ENCODE measurements at places on chromosomes 5 and 9.

- DNase-seq = peak; percentile 1
Measured at GRCh38 chr5:180990086-180990881, 1.6 kb downstream of the BTNL3 start.

GRCh38 chr5:17895288-17896033 is 261.2 kb downstream of the TAF11L14 start:
- peak; percentile 56 for DNase-seq

DNA sequence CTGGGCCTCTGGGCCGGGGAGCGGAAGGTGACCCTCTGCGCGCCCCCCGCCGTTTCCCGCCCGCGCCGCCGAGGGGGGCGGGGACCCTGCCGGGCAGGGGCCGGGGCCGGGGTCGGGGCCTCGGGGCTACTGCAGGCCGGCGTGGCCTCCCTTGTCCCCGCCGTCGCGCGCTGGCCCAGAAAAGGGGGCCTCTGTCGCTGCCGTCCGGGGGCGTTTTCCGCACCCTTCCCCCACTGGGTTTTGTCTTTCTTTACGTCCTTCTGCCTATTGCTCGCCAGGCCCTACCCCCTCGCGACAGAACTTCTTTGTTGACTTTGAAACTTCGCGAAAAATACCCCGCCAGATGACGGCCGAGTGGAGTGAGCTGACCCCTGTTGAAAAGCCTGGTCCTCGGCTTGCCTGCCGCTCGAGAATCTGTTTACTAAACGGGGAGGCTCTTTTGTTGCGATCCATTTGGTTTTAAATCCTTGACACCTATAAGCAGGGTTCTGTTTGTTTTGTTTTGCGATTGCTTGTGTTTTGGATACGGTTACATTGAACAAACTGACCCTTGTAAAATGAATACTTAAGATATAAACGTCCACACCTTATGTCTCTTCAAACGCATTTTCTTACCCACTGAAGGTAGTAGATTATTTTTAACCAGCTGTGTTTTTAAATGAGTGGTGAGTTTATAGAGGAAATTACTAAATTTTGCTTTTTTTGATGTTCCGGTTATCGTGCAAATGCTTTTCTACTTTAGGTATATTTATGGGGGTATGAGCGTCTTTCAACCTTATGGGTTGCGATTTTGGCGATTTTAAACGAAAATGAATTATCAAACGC is 765 bp downstream of the MARCHF6 start:
- DNase-seq = peak; percentile 25

DNA sequence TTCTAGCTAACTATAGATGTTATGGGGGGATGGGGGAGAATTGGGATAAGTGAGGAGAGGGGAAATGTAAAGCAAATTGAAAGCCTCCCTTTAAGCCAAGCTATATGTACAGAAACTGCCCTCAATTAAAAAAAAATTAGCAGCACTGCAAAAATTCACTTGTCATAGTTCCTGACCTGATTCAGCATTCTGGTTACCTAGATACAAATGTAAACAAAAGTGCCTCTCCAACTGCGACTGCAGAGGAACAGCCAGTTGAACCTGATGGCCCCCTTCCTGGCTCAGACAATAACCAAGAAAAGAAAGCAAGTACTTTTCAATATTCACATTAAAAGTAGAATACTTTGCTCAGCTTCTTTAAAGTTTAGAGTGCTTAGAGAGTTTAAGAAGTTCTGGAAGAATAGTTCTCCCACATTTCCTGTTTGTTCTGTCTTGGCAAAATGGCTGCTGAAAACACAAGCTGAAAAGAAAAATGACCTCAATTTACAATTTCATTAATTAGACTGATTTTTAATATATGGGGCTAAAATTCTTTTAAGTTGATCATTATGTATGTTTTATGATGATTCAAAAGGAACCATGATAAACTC is 1.5 kb downstream of the FAM81B start:
- no peak for DNase-seq

GRCh38 chr5:17620627-17621026 is 10.4 kb downstream of the TAF11L12 start:
- no peak for DNase-seq

GRCh38 chr5:65923339-65923738 is 3.0 kb upstream of the ERBIN start:
- no peak for DNase-seq

DNA sequence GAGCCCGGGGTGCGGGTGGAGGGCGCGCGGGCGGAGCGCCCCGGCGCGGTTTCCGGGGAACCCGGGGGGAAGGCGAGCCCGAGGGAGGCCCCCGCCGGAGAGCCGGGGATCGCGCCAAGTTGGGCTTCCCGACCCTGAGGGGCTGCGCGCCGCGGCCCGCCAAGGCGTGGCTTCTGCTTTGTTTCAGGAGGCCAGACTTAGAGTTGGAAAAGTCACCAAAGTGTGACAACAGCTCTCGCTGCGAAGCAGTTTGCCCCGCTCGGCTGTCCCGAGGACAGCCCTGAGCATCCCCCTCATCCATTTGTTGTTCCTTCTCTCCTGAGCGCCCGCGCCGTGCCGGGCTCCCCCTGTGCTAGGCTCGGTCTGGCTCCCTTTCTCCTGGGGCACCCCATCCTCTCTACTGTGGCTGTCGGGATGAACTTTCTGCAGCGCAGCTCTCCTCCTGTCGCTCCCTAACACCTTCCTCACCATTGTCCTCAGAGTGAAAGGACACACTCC is 410 bp downstream of the GLIPR2 start:
- no peak for DNase-seq

DNA sequence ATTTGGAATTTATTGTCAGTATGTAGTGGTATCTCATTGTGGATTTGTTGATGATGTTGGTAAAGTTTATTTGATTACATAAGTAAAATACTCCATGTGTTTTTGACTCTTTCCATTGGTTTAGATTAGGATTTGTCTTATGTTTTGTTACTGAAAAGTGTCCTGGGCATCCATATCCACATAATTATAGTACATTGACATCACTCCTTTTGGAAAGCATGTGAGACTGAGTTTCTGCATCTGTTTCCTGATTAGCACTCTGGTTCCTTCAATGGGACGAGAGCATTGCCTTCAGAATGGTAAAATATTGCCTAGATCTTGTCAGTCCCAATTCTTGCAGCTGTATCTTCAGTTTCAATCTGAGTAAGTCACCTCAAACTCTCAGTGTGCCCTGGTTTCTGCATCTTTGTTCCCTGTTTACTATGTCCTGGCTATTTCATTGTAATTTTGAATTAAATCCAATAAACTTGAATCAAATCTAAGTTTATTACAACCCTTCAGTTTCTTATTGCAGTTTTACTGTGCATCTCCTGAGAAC is 128.1 kb downstream of the FBXO38 start:
- DNase-seq = no peak

GRCh38 chr5:63822614-63823013 is 139.6 kb downstream of the HTR1A start:
- no peak for DNase-seq

DNA sequence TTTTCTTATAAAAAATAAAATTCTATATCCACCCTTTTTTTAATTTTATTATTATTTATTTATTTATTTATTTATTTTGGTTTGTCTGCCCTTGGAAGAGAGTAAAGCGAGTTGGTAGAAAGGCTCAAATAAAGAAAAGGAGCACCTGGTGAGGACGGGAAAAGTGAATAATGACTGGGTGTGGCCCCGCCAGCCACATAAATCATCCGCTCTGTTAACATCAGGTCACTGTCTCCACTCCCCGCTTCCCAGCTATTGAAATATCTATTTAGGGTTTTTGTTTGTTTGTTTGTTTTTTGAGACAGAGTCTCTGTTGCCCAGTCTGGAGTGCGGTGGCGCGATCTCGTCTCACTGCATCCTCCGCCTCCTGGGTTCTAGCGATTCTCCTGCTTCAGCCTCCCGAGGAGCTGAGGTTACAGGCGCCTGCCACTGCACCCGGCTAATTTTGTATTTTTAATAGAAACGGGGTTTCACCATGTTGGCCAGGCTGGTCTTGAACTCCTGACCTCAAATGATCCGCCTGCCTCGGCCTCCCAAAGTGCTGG is 844 bp downstream of the POLR3G start:
- no peak for DNase-seq

DNA sequence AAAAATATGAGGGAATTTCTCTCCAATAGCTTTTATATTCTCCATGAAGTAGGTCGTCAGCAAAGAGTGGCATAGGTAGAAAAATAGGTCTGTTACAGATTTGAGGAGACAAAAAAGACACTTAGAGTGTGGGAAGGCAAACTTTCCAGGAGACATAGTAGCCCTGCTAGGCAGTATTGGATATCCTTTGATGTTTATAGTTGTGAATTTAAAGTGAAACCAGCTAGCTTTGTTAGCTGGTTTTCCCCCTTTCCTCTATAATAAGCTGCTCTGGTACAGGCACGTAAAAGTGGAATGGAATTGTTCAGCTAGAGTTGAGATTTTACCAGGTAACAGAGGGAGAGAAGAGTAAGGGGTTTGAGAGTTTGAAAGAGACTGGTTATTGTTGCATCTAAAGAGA is 17.1 kb upstream of the APC start:
- no peak for DNase-seq

DNA sequence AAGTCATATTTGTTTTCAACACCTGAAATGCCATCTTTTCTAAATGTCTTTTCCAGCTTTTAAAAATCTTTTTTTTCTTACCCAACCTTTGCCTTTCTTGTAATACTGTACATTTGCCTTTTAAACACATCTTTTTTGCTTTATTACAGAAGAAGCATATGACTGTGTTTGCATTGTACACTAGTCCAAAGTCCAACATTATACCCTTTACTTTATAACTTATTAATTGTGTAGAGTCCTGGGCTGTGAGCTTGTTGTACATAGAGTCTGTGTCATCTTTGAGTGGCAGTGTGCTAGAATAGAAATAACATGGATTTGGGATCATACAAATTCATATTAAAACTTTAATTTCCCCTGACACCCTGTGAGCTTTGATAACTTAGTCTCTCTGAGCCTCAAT is 23.7 kb downstream of the CWC27 start:
- no peak for DNase-seq

DNA sequence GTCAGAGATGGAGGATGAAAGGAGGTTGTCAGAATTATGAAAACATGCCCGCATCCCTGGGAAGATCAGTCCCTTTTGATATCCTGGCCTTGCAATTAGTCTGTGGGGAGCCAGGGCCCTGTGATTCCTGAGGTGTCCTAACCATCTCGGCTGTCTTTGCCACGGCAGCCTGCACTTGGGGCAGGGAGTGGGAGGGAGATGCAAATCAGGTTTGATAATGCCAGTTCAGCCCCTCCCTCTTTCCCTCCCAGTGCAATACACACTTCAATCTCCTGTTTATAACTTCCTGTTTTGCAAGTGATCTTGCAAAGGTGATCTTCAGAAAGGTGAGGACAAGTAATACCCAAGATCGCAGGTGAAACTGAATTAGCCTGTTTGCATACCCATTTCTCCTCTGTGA is 114.0 kb upstream of the ALDH1B1 start:
- DNase-seq = no peak

- DNase-seq = no peak
Measured at GRCh38 chr9:109115931-109116526, 3.7 kb downstream of the TMEM245 start.

DNA sequence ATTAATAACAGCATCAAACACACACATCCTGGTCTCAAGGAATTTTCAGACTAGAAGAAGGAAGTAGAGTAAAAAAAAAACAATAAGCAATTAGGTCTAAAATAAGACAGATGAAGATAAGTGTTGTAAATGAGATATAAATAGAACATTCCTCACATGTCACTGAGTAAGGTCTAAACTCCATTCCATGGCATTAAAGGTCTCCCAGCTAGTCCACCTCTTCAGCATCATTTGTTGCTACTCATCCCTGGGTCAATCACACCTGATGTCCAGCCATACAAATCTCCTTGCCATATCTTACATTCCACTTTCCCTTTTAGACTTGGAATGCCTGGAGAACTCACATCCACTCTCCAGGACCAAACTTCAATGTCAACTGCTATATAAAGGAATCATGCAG is 214.1 kb upstream of the KLF4 start:
- no peak for DNase-seq

DNA sequence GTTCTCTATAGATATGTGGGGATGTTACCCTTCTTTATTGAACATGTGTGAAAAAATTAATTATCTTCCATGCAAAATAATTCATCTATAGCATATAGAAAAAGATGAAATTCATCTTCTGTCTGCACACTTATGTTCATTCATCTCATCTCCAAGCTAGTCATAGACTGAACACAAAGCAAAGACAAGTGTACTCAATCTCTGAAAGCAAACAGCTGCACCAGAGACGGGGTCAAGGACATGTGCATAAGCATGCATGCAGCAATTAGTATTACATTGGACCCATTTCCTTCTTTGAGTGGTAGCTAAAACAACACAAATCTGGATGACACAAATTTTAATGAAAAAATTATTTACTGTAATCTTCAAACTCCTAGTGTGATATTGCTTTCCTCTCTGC is 547.0 kb upstream of the COX7C start:
- no peak for DNase-seq

DNA sequence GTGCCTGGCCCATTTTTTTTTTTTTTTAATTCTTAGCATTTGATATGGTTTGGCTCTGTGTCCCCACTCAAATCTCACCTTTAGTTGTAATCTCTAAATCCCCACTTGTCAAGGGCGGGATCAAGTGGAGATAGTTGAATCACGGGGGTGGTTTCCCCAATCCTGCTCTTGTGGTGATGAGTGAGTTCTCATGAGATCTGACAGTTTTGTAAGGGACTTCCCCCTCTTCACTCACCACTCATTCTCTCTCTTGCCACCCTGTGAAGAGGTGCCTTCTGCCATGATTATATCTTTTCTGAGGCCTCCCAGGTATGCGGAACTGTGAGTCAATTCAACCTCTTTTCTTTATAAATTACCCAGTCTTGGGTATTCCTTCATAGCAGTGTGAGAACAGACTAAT is 27.2 kb downstream of the NDUFAF2 start:
- peak; percentile 6 for DNase-seq

DNA sequence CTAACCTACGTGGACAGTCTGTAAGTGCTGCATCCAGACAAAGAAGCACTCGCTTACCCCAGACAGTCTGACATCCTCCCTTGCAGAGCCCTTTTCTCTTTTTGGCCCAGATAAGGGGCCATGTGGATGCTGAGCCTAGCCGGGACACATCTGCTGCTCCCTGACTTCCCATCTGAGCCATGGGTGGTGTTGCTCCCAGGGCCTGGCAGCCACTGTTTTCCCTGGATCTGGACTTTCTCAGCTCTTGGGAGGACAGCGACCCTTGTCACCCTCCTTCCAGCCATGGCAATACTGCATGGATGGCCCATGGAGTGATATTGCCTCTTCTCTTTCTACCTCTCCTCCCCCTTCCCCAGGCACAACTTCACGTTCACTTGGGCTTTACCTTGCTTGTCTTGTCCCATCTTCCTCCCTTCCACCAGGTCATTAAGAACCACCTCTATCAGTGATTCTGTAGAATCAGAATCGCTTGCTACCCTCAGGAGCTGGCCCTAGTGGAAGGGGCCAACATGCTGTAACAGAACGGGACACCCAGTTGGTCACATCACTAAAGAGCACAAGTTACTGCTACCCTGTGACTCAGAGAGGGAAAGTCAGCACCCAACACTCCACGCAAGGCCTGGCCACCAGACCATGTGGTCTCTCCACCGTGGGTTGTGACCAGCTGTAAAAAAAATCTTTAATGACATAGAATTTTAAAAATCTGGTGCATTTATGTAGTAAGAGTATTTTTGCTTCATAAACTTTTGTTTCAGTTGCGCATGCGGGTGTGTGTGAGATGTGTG is 4.4 kb downstream of the NEURL1B start:
- no peak for DNase-seq

All from suppressor macrophage treated with lipopolysaccharide for 4 hours (primary cell).